Kidney epithelial cell (primary cell): ENCODE measurements at places on chromosomes 11 and 22. TPM values are rescaled to one million over a fixed set of nuclear protein-coding genes. Genes with fewer than 3 reads are reported as not detected.

The CBLIF gene
- total RNA-seq: not detected in 2 replicates

The EED gene
- 9.2 and 12.6 TPM in 2 replicates for total RNA-seq

The GRIA4 gene
- not detected in 2 replicates for total RNA-seq

The IL10RA gene
- total RNA-seq: 0.25 and 0.55 TPM in 2 replicates

The ART5 gene
- 0.21 and 0.54 TPM in 2 replicates for total RNA-seq

The OR52I1 gene
- not detected in 2 replicates for total RNA-seq

The APOBEC3B gene
- 15.2 and 21.1 TPM in 2 replicates for total RNA-seq

The CABP7 gene
- not detected in 2 replicates for total RNA-seq

The TMEM191C gene
- 4.8 and 6.7 TPM in 2 replicates for total RNA-seq

The MAJIN gene
- total RNA-seq: 0.17 and 0.68 TPM in 2 replicates

The MS4A12 gene
- total RNA-seq: not detected in 2 replicates

The CECR2 gene
- total RNA-seq: 6.2 and 7.4 TPM in 2 replicates

The SNX32 gene
- 1.4 and 1.9 TPM in 2 replicates for total RNA-seq

The E2F8 gene
- total RNA-seq: 0.04 and 0.14 TPM in 2 replicates

The PRR33 gene
- not detected in 2 replicates for total RNA-seq

The GANAB gene
- 271 and 300 TPM in 2 replicates for total RNA-seq

The KRTAP5-8 gene
- total RNA-seq: not detected in 2 replicates

The SYCE3 gene
- total RNA-seq: 0.71 TPM in 1 of 2 replicates, not detected in the other

The SCUBE1 gene
- 0.04 and 0.82 TPM in 2 replicates for total RNA-seq

The DCHS1 gene
- 15.5 and 20.7 TPM in 2 replicates for total RNA-seq

The OSM gene
- total RNA-seq: not detected in 2 replicates

The FREY1 gene
- not detected in 2 replicates for total RNA-seq

The DEPDC7 gene
- total RNA-seq: 0.55 and 0.63 TPM in 2 replicates

The ANO1 gene
- 0.89 and 1.1 TPM in 2 replicates for total RNA-seq

The DUSP8 gene
- total RNA-seq: 7.6 and 19.2 TPM in 2 replicates

The TRIM34 gene
- total RNA-seq: 4.5 and 4.9 TPM in 2 replicates

The PNPLA3 gene
- total RNA-seq: 5.2 and 6.9 TPM in 2 replicates

The OTOG gene
- total RNA-seq: not detected in 2 replicates

The MUC5B gene
- total RNA-seq: under 0.01 TPM in 1 of 2 replicates, not detected in the other

The TEX54 gene
- not detected in 2 replicates for total RNA-seq

The CD3E gene
- total RNA-seq: not detected in 2 replicates

The TYR gene
- total RNA-seq: not detected in 2 replicates

The NEFH gene
- total RNA-seq: 5.2 and 5.7 TPM in 2 replicates

The EXPH5 gene
- total RNA-seq: 8.5 and 10.1 TPM in 2 replicates

The MMP13 gene
- total RNA-seq: 0.13 TPM in 1 of 2 replicates, not detected in the other

The GDPD4 gene
- total RNA-seq: 0.08 TPM in 1 of 2 replicates, not detected in the other

The TREH gene
- total RNA-seq: not detected in 2 replicates

The SORL1 gene
- 4.1 and 4.7 TPM in 2 replicates for total RNA-seq

The RFPL3 gene
- not detected in 2 replicates for total RNA-seq

The DTX4 gene
- total RNA-seq: 7.4 and 9.1 TPM in 2 replicates

The SCUBE2 gene
- 0.89 and 1.3 TPM in 2 replicates for total RNA-seq
